ENCODE measurements at places on chromosomes 16 and 17.

GRCh38 chr17:38912221-38912813 is 13.1 kb upstream of the LASP1NB start:
- DNase-seq, result peak; percentile 36

- no peak for DNase-seq
These were observed 19.7 kb upstream of the RGS9 start for GRCh38 chr17:65117384-65118035.

DNA sequence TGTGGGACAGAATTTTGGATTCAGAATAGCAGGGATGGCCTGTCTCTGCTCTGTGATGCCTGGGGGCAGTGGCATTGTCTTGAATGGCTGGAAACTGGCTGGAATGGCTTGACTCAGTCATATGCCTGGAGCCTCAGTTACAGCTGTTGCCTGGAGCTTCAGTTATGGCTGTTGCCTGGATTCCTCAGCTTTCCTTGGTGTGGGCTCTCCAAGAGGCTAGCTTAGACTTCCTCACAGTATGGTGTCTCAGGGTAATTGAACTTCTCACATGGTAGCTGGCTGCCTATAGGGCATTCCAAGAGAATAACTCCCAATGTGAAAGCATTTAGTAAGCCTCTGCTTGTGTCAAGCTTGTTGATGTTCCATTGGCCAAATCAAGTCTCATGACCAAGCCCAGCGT is 21.1 kb downstream of the KRT23 start:
- no peak for DNase-seq

DNA sequence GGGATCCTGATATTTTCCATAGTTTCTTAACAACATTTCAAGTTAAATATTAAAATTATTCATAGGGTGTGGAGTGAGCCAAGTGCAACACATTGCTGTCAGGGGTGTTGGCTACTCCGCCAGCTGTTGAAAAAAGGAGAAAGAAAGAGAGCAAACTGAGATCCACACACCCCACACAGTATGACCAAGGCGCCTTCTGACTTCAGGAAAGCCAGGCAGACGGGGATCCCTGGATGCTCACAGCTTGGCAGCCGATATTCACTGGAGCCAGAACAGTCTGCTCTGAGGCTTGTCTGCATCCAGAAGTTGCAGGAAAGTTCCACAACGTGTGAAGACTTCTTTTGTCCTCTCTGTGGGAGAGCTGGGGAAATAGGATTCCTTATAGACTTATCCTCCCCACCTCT is 9.3 kb downstream of the CHD9NB start:
- no peak for DNase-seq

GRCh38 chr17:76462556-76463290 is 4.7 kb upstream of the AANAT start:
- DNase-seq, result no peak

- peak; percentile 61 for DNase-seq
These were observed 15.6 kb upstream of the TMEM98 start for GRCh38 chr17:32912218-32912897.

GRCh38 chr17:903691-904481 is 75.7 kb downstream of the NXN start:
- DNase-seq, result peak; percentile 98

- peak; percentile 75 for DNase-seq
These were observed 26.1 kb downstream of the CDH1 start for GRCh38 chr16:68762996-68763756.

- DNase-seq, result no peak
These were observed 6.4 kb downstream of the ATXN1L start for GRCh38 chr16:71852158-71852557.

- peak; percentile 52 for DNase-seq
These were observed 52.3 kb upstream of the ADCY7 start for GRCh38 chr16:50213939-50214519.

DNA sequence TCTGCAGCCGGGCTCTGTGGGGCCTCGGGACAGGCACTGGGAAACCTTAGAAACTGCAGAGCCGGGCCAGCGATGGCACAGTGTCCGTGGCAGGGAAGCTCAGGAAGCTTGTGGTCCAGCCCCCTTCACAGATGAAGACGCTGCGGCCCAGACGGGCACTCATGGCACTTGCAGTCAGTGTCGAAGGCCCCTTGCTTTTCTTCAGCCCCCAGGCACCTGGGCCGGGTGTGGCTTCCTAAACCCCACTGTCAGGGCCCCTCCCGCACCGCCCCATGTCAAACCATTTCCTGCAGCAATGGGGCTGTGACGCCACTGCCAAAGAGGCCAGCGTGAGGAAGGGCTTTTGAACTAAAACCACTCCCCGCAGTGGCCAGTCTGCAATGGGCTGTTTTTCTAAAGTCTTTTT is 164.0 kb downstream of the LAT start:
- no peak for DNase-seq

GRCh38 chr17:45681706-45682105 is 102.4 kb upstream of the CRHR1 start:
- no peak for DNase-seq

DNA sequence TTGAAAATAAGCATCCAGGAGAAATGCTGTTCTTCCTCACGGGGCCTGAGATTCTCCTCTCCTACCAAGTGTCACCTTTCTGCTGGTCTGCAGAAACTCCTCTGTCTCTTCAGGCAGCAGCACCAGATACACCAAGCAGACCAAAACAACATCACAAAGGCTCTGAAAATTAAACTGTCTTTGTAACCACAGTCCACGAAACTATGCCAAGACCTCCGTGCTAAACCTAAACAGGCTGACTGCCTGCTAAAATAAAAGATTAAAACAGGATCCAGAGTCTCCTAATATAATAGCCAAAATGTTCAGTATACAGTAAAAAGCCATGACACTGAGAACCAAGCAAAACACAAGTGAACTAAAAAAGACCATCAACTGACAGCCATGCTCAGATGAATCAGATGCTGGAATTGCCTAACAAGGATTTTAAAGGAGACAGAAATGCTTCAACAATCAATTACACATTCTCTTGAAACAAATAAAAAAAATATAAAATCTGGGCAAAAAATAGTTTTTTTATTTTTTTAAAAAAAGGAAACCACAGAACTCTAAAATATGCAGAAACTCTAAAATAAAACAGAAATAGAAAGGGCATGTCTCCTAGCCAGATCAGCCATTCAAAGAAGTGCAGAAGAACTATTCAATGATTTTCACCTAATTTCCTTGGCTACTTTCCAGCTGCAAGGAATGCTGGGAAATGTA is 50.3 kb upstream of the TOX3 start:
- DNase-seq, result no peak

GRCh38 chr17:66446419-66446818 is 144.0 kb downstream of the PRKCA start:
- DNase-seq, result peak; percentile 43

GRCh38 chr16:4110680-4111079 is 5.6 kb downstream of the ADCY9 start:
- no peak for DNase-seq

- DNase-seq, result peak; percentile 72
These were observed 2.8 kb downstream of the EMP2 start for GRCh38 chr16:10577305-10578202.

DNA sequence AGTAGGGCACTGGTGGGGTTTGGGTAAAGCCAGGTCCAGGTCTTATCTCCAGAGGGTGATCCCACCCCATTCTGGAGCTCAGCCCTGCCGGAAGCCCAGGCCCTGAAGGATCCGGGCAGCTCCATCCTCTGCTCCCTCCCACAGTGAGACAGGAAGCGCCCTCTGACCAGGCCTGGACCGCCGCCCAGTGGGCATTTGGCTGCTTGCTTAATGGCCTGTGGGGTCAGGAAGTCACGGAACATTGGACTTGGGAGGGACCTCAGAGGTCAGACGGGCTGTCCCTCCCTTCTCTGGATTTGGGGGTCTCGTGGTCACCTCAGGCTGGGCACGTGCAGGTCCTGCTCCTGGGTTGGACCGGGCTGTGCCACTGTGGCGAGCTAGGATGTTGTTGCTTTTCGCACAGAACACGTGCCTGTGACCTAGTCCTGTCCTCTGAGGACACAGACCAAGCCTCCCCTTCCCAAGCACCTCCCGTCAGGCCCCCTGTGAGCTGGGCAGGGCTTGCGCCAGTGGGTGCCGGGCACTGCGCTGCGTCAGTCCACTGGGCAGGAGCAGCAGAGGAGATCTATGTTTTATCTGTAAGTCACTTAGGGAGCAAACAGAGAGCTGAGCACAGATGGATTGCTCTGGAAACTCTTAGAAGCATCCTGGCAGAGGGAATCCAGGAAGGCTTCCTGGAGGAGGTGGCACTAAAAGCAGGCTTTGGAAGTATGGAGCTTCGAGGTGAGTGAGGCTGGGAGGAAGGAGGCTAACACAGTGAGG is 49.4 kb upstream of the GSE1 start:
- no peak for DNase-seq

GRCh38 chr16:61149709-61150108 is 886.5 kb downstream of the CDH8 start:
- no peak for DNase-seq

DNA sequence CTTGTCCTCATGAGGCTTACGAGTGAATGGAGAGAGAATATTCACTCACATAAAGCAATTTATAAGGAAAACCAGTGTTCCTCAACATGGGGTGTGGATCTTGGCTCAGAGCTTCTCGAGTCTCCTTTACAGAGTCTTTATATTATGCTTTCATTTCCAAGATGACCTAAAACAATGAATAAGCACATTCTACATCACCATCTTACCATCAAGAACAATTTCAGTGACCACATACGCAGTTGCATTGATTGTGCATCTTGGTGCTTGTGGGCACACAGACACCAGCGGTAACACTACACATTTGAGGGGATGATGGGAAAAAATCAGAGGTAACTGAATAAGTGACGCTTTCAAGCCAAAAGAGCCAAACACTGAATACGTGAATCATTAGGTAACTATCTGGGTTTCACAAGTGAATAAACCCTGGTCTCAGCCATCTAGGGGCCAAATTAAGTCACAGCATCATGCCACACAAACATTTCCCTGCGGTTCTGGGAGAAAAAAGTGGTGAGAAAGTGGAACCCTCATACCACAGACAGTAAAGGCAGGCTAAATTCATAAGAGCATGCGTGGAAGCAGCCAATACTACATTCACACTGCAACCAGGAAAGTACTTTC is 9.4 kb downstream of the CWC25 start:
- DNase-seq, result peak; percentile 25

- DNase-seq, result no peak
These were observed 8.9 kb upstream of the CACNG1 start for GRCh38 chr17:67035131-67036083.

DNA sequence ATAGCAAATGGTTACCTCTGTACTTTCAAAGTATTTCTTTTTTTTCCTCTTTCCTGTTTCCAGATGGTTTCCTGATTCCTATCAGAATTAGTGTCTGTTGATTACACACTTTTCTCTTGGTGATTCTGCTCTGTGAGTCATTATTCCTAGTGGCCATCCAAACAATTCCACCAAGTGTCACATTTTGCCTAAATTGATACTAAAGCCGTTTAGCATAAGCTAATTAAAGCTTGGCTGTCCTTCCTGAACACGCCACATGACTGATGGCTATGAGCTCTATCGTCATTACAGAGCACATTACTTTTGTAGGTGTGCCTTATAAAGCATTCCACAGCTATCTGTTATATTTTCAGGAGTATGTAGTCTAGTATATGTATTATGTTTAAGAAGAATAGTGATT is 671.2 kb downstream of the CDH8 start:
- no peak for DNase-seq

DNA sequence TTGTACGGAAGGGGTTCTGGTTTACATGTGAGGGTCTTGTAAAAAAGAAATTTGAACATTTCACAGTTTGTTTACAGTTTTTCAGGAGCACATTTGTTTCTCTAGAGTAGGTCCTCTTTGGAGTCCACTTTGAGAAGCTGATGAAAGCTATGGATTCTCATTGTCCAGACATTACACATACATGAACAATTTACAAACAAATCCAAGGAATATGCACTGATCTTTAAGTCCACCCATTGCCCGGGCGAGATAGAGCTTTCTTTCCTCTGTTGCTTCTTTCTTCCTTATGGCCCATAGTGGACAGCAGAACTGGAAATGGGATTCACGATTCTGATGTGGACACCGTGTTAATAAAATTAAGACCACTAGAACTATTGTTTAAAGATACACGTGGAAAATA is 1.9 kb downstream of the DCAF7 start:
- DNase-seq, result no peak

- peak; percentile 77 for DNase-seq
These were observed 206.5 kb upstream of the IRX3 start for GRCh38 chr16:54493061-54493460.

GRCh38 chr17:7233701-7234082 is 625 bp downstream of the DVL2 start:
- DNase-seq, result no peak

GRCh38 chr17:40341808-40342503 is 22.6 kb downstream of the GJD3 start:
- peak; percentile 61 for DNase-seq

DNA sequence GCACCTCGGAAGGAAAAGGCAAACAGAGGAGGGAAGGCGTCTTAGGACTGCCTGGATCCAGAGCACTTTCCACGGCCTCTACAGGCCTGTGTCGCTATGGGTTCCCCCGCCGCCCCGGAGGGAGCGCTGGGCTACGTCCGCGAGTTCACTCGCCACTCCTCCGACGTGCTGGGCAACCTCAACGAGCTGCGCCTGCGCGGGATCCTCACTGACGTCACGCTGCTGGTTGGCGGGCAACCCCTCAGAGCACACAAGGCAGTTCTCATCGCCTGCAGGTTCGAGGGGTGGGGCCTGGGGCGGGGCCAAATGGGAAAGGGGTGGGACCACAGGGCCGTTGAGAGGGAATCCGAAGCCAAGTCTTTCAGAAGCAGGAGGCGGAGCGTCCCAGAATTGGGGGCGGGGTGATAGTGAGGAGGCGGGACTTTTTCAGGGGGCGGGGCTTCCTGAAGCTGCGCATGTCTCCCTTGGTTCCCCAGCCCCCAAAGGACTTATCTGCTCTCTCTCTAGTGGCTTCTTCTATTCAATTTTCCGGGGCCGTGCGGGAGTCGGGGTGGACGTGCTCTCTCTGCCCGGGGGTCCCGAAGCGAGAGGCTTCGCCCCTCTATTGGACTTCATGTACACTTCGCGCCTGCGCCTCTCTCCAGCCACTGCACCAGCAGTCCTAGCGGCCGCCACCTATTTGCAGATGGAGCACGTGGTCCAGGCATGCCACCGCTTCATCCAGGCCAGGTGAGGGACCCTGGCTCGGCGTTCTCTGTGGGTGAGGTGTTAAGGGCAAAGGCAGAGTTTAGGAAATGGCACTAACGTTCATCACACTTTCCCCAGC is 939 bp downstream of the BCL6B start:
- peak; percentile 73 for DNase-seq

- DNase-seq, result no peak
These were observed 4.0 kb downstream of the CDH15 start for GRCh38 chr16:89175280-89176146.

- DNase-seq, result no peak
These were observed 154.4 kb downstream of the ABCC12 start for GRCh38 chr16:48001324-48001895.

DNA sequence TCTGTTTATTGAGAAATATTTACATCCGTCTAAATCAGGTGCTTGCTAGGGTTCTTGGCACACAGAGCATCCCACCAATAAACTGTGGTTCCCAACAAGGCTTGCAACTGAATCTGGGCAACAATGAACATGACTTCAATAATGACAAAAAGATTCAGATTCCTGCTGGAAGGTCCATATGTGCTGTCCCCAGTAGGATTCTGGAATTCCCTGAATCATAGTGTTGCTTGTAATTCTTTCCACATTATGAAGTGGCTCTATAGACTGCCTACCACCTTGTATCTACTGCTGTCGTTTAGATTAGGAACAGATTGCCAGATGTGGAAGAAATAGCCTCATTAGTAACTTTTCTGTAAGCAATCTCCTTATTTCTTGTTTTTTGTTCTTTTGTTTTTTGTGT is 265.9 kb downstream of the WWOX start:
- DNase-seq, result peak; percentile 7

GRCh38 chr17:74478420-74479100 is 12.1 kb downstream of the CD300A start:
- DNase-seq, result no peak

- DNase-seq, result no peak
These were observed 51.3 kb upstream of the CCL1 start for GRCh38 chr17:34414339-34414738.

Measured in fibroblast of upper back skin (primary cell).